GM06990 (cell line): ENCODE measurements at places on chromosomes 2 and 18.

DNA sequence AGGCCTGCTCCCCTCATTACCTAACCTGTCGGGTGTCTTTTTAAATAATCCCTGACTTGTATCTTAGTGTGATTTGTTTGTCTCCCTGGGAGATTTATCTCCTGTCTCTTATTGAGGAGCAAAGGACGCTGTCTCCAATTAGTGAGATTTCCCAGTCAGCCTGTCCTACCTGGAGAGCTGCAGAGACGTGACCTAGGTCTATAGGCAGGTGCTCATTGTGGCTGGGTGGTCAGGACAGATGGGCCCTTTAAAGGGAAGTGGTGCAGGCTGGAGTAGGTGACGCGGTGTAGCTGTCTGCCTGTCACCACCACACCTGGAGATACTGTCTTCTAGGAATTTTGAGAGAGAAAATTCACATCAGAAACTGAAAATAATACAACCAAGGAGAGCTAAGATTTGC lies 28.0 kb downstream of the PLB1 start:
- no peak for DNase-seq

DNA sequence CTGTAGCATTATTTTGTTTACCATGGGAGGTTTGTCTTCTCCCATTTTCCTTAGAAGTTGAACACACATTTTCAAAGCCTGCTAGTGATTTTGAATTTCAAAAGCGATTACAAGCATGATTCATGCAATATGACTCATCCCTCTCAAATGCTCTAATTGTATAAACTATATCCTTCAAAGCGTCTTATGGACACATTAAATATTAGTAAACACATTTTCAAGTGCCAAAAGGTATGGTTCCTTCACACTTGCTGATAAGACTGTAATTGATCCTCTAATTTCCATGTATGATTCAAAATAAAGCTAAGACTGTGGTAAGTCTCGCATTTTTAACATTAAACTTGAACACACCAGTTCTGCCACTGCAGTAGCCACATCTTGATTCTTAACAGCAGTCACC lies 512.9 kb downstream of the LRRTM4 start:
- no peak for DNase-seq

DNA sequence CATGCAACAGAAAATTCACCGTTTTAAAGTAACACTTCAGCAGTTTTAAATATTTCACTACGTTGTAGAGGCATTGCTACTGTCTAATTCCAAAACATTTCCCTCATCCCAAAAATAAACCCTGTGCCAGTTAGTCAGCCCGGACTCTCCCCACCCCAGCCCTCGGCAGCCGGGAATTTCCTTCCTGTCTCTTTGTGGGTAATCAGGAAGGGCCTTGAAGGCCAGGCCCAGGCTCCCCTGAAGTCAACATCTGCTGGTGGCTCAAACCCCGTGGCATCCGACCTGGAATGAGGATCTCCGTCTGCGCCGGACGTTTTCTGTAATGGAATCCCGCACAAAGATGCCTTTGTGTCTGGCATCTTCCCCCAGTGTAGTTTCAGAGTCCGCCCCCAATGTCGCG lies 219.6 kb downstream of the SNTG2 start:
- DNase-seq = no peak

GRCh38 chr2:84676295-84676694 lies 160.0 kb downstream of the DNAH6 start:
- DNase-seq = no peak

- peak; percentile 76 for DNase-seq
These were observed 129.0 kb downstream of the NCK2 start for GRCh38 chr2:105873721-105874120.

DNA sequence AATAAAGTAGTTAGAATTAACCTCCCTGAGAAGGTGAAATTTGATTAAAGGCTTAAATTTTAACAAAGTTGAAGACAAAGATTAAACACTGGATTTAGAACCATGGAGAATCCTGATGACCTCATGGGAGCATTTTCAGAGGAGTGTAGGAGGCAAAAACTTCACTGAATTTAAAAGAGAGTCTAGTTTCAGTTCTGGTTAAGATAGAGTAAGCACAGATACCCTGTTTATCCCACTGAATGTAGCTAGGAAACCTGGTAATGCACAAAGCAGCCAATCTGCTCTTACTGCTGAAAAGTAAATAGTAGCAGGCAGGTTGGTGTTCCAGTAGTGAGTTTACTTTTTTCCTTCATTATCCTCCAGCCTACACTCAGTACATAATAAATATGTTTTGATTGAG lies 654.9 kb upstream of the SYT4 start:
- DNase-seq = no peak

DNA sequence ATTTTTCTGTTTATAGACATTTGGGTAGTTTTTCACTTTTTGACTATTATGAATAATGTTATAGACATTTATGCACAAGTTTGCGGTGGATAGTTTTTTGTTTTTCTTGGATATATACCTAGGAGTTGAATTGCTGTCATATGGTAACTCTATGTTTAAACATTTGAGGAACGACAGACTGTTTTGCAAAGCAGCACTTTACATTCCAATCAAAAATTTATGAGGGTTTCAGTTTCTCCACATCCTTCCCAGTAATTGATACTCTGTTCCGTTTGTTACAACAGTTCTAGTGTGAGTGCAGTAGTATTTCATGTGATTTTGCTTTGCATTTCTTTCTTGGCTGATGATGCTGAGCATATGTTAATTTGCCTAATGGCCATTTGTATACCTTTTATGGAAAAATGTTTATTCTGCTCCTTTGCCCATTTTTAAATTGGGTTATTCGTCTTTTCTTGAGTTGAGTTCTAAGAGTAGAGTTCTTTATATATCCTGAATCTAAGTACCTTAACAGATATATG lies 617.3 kb upstream of the LRATD1 start:
- DNase-seq = no peak

DNA sequence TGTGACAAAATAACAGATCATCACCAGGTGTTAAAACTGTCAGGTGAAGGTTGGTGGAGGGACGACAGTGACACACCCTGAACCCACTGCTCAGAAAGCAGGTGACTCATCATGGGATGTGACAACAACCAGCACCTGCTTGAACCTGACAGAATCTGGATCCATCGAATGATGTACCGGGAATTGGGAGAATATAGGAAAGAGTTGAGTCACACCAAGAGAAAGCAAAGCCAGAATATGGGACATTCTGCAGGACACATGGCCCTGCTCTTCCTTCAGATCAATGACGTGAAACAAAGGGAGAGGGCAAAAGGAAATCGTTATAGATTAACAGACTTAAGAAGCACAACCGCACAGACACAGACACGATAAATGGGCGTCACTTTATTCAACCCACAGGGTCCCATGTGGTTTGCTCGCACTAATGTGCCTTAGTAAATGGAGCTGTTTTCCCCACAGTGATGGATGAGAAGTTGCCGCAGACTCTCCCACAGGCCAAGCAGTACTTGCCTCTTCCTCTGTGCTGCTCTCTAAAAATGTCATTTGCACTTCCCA lies 100.1 kb downstream of the CRACDL start:
- no peak for DNase-seq

- DNase-seq = no peak
These were observed 1176.2 kb downstream of the SUCLG1 start for GRCh38 chr2:83282841-83283240.

GRCh38 chr2:33013684-33014110 lies 66.9 kb downstream of the LTBP1 start:
- no peak for DNase-seq

DNA sequence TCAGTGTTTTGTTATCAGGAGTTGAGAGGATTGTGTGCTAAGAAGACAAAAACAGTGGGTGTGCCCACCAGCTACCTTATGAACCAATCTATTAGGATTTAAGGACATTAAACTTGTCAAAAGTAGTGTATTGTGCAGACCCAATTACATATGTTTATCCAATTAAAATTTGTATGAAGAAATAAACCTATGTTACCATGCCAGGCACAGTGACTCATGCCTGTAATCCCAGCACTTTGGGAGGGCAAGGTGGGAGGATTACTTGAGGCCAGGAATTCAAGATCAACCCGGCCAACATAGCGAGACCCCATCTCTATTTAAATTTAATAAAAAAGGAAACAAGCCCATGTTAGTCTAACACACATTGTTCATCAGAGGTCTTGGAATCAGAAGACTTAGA lies 162.2 kb downstream of the IRS1 start:
- no peak for DNase-seq

DNA sequence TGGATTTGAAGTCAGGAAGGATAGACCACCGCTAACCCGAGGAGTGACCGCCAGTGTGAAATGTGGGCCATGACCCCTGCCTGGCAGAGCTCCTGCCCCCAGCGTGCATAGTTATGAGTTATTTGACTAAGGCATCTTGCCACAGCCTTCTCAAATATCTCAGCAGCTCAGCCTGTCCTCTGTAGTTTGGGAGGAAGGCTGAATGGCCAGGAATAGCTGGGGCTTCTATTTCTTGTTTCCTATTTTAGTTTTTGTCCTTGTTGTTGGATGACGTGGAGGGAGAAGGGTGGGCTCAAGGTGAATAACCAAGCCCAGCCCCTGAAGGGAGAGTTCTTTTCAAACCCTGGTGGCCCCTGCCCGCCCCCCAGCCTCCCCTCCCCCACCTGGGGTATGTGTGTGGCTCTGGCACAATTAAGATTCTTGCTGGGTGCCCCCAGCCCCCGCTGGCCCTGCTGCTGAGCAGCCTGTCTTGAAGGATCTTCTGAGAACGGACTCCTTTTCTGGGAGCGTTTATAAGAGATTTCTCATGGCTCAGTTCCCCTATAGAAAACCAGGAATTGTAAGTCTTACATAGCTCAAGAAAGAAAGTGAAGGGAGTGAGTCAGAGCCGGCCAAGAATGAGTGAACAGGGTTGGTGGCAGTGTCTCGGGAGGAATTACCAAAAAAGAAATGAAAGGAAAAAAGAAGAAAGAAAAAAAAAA lies 157.4 kb downstream of the GLI2 start:
- DNase-seq = no peak

DNA sequence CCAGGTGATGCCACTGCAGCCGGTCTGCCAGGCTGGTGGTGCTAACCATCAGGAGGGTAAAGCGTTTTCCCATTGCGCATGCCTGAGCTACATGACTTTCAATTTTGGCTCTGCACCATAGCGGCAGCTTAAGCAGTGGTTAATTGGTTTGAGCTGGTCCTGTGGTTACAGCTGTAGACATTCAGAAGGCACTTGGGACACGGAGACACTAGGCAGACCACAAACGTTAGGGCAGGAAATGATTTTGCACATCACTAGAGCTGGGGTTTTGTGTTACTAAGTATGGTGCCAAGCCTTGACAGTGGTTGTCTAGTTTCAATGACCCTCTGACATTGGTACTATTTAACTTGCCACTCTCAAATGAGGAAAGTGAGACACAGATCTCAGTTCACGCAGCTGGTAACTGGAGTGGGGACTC lies 28.9 kb upstream of the CNOT11 start:
- peak; percentile 77 for DNase-seq

- DNase-seq = no peak
These were observed 6.4 kb downstream of the ITSN2 start for GRCh38 chr2:24353973-24354372.

DNA sequence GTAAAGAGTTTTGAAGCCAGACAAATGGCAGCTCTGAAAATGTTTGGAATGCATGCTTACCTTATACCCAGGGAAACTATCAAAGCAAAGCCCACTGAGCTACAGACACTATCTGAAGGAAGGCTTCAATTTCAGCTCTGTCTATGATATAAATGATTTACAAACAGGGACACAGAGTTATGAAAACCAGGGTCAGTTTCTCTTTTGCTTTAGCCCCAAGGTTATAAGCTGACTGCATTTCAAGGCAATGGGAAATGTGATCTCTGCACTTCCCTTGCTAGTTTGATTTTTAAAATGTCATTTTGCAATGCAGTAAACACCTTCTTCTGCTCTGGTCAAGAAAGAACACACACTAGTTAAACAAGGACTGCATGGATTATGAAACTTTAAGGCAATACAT lies 65.2 kb upstream of the CCDC195 start:
- no peak for DNase-seq

- DNase-seq = no peak
These were observed 168.1 kb downstream of the NRXN1 start for GRCh38 chr2:50863856-50864255.

DNA sequence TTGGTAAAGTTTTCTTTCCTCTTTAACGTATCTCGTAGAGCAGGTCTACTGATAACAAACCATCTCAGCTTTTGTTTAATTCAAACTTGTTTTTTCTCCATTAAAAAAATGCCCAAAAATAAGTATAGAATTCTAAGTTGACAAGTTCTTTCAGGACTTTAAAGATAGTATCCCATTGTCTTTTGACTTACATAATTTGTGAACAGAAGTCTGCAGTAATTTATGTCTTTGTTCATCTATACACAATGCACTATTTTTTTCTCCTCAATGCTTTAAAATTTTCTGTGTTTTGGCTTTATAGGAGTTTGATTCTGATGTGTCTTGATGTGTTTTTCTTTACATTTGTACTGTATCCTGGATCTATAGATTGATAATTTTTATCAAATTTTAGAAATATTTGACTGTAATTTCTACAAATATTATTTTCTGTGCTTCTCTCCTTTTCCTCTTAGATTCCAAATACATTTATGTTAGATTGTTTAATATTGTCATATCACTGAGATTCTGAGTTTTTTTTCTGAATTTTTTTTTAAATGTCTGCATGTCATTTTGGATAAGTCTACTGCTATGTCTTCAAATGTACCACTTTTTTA lies 143.3 kb downstream of the FTCDNL1 start:
- DNase-seq = no peak

GRCh38 chr18:74499633-74500032 lies 3.5 kb downstream of the CNDP2 start:
- DNase-seq = peak; percentile 57

DNA sequence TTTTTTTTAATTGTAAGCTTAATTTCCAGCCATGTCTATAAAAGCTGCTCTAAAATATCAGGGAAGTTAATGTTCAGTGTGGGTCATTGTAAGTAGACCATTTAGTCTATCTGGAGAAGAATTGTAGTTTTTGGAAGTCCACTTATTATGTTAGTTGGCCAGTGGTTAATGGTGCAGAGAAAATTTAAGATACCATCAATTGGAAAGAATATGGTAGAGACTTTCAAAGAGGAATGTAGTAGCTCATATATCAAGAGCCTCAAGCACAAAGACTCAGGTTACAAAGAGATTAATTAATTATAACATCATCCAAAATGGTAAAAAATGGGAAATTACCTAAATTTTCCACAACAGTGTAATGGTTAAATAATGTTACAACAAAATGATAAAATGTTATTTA lies 127.8 kb upstream of the CAVIN2 start:
- DNase-seq = no peak

- DNase-seq = no peak
These were observed 20.3 kb downstream of the SLC8A1 start for GRCh38 chr2:40431600-40431955.

- no peak for DNase-seq
These were observed 8.0 kb downstream of the GPR39 start for GRCh38 chr2:132424526-132425121.

- DNase-seq = no peak
These were observed 69.7 kb upstream of the SULT1C3 start for GRCh38 chr2:108169982-108170625.

DNA sequence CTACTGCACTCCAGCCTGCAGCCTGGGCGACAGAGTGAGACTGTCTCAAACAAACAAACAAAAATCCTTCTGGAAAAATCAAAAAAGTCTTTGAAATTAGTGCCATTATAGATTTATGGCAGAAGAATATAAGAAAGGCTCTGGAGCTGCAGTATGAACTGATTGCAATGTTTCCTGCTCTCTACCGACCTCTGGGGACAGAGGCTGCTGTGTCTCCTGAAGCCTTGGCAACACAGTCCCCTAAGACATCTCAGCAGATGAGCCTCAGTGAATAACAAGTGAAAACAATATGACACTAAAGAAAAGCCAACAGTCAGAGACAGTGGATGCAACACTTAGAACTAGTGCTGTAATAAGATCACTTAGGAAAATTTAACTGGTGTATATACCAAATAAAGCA lies 494.9 kb upstream of the LRATD1 start:
- no peak for DNase-seq
